ENCODE measurements at places on chromosomes 1 and 21.

- DNase-seq, result no peak
These were observed 68.8 kb upstream of the DNAH14 start for GRCh38 chr1:224860488-224861338.

- no peak for DNase-seq
These were observed 512.6 kb downstream of the MRPL39 start for GRCh38 chr21:25094695-25095094.

- no peak for DNase-seq
These were observed 13.5 kb downstream of the RAB3B start for GRCh38 chr1:51976846-51977602.

DNA sequence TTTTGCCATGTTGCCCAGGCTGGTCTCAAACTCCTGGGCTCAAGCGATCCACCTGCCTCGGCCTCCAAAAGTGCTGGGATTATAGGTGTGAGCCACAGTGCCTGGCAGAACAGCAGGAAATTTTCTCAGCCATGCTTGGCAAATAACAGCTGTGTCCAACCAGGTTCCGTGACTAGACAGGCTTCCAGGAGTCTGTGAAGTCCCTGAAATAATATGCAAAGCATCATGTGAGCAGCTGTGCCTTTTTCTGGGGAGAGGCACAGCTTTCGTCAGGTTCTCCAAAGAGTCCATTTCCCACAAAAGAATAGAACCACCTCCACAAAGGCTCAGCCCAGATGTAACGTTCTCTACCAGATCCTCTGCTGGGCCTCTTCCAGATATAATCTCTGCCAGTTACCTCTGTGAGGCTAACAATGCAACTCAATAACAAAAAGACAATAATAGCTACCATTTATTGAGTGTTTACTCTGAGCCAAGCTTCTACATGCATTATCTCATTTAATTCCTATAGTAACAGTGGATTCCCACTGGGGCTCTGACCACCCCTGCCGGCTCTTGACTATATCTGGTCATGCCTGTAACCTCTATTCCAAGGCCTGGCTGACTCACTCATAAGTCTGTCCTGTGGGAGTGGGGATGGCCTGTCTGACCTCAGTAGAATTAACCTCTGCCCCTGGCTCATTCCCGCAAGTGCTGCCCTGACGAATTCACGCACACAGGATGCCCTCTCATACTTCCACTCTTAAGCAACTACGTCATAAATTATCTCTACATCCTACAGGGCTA lies 4.0 kb upstream of the NKAIN1 start:
- DNase-seq, result no peak

DNA sequence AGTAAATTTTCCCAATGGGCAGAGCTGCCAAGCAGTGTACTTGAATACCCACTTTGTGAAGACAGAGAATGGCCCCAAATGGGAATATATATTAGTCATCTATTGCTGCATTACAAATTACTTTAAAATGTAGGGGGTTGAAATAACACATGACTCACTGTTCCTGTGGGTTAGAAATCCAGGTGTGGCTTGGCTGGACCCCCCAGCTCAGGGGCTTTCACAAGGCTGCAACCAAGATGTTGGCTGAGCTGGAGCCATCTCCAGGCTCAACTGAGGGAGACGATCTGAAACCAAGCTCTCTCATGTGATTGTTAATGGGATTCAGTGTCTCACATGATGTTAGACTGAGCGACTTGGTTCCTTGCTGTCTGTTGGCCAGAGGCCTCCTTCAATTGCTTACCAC lies 33.4 kb upstream of the ARHGAP29 start:
- no peak for DNase-seq

DNA sequence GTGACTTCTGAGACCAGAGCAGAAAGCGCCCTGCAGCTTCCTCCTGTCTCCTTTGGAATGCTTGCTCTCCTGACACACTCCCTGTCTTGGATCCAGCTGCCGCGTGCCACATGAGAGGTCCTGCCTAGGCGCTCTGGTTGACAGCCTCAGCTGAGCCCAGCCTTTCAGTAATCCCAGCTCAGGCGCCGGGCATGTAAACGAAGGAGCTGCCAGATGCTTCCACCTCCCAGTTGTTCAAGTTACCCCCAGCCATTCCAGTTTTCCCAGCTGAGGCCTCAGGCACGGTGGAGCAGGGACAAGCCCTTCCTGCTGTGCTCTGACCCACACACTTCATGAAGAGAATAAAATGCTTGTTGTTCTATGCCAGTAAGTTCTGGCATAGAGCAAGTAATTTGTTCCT lies 14.3 kb upstream of the CD34 start:
- DNase-seq, result no peak

DNA sequence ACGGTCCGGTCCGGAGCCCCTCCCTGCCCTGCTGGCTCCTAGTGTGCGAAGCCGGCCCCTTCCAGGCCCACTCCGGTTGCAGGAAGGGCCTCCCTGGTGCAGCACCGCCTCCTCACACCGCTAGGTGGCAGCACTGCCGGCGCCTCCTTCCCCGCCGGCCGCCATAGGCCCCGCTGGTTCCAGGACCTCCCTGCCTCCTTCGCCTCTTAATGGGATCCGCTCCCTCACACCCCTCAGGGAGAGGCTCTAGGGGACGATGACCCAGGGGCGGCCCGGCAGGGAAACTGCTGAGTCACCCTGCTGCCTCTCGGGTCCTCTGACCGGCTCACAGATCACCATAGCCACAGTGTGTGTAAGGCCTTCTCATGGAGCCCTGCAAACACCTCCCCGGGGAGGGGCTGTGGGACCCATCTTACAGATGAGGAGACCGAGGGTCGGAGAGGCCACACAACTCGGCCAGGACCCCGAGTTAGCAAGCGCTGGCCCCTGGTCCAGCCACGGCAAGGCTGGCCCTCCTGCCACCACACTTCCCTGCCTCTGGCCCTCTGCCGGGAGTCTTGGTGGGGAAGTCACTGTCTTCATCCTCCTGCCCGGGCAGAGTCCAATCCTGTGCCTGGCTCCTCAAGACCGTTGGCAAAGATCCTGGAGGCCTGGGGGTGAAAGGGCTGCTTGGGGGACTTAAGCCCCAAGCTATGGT lies 1.6 kb upstream of the AJAP1 start:
- DNase-seq, result no peak

DNA sequence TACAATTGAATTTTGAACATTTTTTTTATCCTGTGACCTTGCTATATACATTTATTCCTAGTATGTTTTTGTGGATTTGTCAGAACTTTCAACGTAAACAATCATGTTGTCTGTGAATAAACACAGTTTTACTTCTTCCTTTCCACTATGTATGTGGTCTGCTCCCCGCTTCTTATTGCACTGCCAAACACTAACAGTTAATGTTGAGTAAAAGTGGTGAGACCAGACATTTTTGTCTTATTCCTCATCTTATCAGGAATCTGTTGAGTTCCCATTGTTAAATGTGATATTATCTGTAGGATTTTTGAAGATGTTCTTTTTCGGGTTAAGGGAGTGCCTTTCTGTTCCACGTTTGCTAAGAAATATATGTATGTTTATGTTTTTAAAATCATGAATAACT lies 45.9 kb downstream of the CAMSAP2 start:
- no peak for DNase-seq

- no peak for DNase-seq
These were observed 30.4 kb downstream of the RRP1 start for GRCh38 chr21:43819511-43820405.

- no peak for DNase-seq
These were observed 32.4 kb upstream of the PIGC start for GRCh38 chr1:172476218-172476811.

DNA sequence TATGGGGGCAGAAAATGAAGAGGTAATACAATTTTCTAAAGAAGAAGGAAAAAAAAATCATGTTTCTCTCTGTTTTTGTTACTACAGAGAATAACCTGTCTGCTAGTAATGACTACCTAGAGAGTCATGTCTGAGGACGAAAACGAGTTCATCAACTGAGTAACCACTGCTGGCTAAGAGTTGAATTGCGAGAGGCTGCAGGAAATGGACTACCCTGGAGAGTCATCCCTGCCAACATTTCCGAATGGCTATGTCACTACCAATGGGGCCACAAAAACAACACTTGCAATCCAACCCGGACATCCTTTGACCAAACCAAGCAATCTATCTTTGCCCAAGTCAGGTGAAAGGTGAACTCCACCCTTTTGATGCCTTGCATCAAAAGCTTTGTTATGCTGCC lies 120.6 kb downstream of the FCRL5 start:
- no peak for DNase-seq

DNA sequence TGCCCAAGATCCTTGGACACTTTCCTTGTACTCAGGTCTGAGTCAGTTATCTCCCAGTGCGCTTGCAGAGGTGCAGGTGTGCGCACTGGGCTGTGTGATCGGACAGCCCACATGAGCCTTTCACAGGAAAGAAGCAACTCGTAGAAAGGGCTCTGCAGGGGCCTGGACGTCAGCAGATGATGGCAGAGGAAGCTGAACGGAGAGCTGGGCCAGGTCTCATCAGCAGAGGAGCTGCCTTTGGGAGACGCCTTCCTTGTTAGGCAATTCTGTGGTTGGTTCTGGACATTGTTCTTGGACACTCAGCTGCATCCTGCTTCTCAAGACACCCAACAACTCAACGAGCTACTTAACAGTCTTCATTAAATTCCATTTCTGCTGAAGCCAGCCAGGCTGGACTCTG lies 7.5 kb upstream of the PROK1 start:
- no peak for DNase-seq

DNA sequence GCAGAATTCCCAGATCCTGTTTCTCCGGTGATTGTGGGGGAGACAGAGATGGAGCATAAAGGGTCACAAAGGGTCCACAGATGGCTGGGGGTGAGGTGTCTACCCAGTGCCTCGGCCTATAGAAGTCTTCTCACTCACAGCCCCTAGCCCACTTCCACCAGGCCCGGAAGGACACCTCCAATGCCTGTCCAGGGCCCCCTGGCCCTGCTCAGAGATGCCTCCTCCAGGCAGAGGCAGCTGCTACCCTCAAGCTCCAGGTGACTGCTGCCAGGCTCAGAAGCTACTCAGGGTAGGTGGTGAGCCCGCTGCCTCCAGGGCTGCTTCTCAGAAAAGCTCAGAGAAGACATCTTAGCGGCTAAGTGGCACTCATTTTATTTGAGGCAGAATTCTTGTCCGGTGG lies 22.0 kb upstream of the ZC3H12A start:
- no peak for DNase-seq

- no peak for DNase-seq
These were observed 213.7 kb upstream of the HOOK1 start for GRCh38 chr1:59601041-59601441.

- no peak for DNase-seq
These were observed 358.0 kb upstream of the BRINP3 start for GRCh38 chr1:190835658-190836057.

- no peak for DNase-seq
These were observed 26.8 kb upstream of the ATP5PO start for GRCh38 chr21:33942426-33942825.

DNA sequence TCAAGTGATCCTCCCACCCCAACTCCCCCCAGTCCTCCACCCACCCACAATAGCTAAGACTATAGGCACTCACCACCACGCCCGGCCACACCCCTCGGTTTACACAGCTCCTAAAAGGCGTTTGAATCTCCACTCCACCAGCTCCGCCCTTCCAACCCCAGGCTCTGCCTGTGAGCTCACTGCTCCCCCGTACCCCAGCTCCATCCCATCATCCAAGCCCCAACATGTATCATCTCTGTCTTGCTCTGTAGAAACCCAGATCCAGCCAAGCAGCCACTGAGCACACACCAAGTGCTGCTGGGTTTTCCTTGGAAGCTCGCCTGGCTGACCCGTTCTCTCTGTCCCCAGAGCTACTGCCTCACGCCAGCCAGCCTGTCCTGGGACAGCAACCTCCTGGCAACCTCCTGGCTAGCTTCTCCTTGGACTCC lies 12.0 kb upstream of the S100A2 start:
- DNase-seq, result no peak

DNA sequence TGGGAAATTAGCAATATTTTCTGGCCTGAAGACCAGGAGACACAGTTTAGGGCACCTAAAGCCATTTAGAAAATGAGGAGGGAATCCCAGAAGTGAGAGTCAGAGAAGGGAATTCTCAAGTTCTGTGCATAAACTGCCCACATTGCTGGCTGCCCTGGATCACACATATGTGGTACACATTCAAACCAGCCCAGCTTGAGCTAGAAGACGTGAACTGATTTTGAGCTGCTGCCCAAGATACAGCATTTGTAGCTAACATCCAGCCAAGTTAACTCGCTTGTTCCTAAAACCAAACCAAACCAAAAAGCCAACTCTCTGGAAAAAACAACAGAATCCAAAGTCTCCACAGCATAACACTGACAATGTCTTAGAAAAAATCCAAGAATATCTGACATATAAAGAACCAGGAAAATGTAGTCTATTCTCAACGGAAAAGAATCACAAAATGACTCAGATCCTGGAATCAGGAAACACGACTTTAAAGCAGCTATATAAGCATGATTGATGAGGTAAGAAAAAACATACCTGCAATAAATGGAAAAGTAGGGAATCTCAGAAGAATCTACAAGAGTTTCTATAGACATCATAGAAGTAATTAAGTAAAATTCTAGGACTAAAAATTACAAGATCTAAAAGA lies 18.2 kb upstream of the QSOX1 start:
- no peak for DNase-seq

- no peak for DNase-seq
These were observed 402.7 kb upstream of the DAB1 start for GRCh38 chr1:57826535-57826934.

- DNase-seq, result no peak
These were observed 650 bp downstream of the PCNX2 start for GRCh38 chr1:233294913-233295236.

DNA sequence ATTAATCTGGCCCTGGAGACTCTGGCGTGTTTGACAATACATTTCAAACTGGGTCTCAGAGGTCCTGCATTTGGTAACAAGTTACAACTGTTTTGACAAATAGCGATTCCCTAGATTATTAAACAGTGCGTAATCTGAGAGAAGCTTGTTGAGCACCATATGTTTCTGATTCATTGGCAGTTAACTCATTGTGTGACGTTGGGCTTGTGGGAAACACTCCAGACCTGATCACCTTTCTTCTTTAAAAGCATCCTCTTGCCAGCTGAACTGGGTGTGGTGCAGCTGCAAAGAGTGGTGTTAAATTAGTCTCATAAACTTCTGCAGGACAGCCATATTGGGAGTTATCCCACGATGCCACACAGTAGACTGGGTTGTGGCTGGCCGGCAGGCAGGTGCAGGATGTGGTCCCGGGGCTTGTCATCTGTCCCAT lies 82.7 kb downstream of the CDC7 start:
- no peak for DNase-seq

GRCh38 chr1:169644297-169644696 lies 14.4 kb upstream of the SELP start:
- DNase-seq, result no peak

GRCh38 chr1:52697795-52698674 lies at the start of gene COA7:
COA7 (minus strand) TSS chr1:52698347; CDS start chr1:52698326, 21 bp downstream.
- DNase-seq, result peak; percentile 61

GRCh38 chr1:21677168-21677567 lies 8.0 kb upstream of the RAP1GAP start:
- no peak for DNase-seq
